ENCODE measurements at places on chromosomes 13 and 19.

DNA sequence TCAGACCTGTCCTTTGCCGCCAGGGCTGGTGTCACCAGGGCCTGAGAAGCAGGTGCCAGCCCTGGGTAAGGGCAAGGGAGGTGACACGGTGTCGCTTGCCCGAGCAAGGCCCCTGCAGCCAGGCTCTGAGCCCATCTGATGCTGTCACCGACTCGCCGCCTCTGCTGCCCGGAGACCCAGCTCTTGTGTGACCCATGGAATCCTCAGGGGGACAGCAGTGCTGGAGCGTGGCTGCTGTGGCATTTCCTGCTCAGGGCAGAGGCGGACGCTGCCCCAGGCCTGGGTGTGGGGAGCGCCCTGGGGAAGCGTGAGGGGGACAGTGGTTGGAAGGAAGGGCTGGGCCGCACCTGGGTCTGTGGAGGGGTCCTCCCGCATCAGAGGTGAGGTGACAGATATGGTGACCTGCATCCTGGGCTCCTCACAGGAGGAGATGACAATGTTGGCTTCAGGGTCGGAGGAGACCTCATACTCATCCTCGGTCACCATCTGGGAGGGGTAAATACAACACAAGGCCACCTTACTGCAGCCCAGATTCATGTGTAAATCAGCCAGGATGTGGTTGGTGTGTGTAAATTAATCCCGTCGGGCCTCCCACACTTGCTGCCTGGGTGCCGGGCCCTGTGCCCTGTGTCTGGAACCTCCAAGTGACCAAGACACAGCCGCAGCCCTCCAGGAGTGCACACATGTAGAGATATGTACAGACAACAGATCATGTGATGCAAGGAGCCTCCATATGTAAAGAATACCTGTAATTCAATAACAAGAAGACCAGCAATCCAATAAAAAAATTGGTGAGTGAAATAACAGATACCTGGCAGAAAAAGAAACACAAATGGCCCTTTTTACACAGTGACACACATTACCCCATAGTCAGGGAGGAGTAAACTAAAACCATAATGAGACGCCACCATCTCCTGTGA is 27.6 kb upstream of the MATK start:
- DNase-seq = no peak

DNA sequence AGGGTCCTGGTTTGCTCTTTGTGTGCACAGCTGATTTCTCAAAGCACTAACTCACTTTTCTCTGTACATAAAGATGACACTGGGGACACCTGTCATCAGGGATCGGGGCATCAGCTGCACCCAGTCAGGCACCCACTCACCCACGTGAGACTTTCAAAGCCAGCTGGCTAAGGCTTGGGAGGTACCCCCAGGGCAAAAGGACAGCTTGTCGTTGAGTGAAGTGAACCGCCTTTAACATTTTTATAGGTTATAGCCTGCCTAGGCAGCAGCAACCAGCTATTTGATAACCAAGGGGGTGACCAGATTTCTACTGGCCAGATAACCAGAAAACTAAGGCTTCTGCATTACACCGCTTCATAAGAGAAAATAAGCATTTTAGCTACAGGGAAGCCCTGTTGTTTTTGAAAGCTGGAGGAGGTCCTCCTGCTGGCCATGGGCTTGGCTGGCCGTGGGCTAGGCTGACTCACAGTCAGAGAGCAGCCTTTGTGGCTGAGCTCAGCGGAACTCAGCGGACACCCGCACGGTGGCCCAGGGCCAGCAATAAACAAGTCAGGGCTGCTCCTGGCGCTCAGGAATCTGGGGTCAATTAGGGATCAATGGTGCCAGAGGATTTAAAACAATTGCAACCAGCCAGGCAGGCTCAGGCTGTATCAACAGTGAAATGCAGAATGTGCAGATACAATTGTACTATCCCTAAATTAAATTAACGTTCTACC is 57.1 kb downstream of the ALOX5AP start:
- no peak for DNase-seq

DNA sequence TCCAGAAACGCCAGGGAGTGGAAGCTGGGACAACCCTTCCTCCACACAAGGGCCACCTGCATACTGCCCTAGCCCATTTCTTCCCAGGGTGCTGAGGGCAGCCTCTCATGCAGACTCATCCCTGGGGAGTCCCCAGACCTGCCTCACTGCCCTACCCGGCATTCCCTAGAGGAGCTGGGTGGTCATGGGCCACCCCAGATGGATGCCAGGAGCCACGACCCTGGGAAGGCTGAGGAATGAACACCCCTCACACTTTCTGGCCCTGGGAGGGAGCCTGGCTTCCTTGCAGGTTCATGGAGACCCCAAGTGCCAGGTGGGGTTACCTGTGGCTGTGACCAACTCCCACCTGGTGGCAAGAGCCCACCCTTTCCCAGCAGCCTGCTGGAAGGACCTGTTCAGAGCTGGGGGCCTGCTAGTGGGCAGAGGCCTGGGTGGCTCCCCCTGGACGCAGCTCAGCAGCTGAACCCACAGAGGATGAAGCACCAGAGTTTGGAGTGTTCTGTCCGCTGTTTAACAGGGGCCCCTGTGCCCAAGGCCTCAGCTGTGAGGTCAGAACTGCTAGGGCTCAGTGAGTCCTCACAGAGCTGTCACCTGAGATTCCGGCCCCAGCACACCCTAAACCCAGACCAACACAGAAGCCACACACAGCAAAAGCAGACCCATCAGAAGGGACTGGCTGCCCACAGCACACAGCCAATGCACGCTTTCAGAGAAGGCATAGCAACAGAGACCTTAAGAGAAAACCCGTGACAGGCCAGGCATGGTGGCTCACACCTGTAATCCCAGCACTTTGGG is 6.6 kb downstream of the ACP4 start:
- DNase-seq = peak; percentile 23

DNA sequence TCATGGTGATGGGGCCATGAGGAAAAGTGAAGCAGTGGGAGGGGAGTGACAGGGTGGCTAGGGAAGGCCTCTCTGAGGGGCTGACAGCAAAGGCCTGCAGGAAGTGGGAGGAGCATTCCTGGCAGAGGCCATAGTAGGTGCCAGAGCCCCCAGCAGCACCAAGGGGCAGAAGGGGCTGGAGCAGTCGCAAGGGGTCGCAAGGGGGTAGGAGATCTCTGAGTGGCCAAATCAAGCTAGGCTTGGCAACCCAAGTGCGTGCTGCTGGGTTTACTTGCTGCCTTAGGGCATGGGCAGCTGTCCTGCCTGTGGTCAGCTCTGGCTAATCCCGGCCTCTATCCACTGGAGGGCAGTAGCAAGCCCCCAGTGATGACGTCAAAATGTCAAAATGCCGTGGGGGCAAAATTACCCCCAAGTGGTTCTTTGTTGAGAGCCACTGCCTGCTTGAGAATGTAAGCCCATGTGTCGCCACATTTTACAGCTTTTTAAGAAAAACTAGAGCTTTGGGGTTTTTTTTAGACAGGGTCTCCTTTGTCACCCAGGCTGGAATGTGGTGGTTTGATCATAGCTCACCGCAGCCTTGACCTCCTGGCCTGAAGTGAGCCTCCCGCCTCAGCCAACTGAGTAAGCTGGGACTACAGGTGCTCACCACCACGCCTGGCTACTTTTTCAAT is 11.8 kb downstream of the CCDC97 start:
- no peak for DNase-seq

DNA sequence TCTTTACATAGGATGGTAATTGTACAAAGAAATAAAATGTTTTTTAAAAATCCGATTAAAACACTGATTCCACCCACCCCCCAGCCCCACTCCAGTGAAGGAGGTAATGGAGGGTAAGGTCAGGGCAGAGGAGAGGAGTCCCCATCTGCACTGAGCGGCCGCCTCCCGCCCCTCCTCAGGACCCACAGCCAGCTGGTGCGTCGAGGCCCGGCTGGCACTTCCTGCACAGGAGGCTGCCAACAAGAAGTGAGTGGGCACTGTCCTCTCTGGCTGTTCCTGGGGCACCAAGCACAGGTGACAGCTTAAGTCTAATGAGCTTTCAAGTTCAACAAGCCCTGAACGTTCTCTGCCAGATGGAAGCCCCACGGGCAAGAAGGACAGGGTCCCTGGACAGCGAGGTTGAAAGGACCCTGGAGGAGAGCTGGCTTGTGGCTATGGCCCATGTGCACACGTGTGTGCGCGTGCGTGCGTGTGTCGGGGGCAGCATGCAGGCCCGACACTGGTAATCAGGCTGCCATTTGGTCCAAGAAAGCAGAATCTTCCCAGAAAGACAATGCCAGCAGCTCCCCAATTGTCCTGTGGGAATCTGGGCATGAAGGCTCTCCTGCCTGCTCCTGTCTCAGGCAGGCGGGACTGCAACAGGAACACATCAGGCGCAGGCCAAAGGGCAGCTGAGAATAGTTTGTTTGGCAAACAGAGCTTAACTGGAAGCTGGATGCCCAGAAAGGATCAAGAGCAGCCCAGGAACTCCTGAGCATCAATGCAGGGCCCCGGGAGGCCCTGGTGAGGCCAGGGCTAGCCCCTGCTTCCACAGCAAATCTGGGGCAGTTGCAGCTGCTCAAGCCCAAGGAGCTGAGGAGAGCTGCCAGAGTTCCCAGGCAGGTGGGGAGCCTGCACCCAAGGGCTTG is 15.1 kb upstream of the EPHX3 start:
- no peak for DNase-seq

DNA sequence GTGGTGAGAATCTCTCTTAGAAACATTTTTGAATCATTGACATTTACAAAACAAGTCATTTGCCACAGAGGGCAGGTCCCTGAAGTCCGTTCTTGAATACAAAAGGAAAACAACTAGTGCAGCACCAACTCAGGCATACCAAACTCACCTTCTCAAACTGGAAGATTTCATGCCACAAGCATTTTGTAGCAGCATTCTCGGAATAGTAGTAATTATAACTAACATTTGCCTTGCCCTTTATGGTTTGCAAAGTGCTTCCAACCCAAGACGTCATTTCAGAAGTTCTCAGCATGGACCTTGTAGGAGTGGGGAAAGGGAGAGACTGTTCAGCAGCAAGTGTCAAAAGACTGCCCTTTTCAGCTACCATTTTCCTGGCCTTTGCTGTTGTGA is 344.6 kb downstream of the RFC3 start:
- DNase-seq = no peak

GRCh38 chr13:66665991-66666390 is 564.1 kb downstream of the PCDH9 start:
- DNase-seq = no peak

GRCh38 chr13:29125934-29126424 is 305.8 kb downstream of the MTUS2 start:
- no peak for DNase-seq

DNA sequence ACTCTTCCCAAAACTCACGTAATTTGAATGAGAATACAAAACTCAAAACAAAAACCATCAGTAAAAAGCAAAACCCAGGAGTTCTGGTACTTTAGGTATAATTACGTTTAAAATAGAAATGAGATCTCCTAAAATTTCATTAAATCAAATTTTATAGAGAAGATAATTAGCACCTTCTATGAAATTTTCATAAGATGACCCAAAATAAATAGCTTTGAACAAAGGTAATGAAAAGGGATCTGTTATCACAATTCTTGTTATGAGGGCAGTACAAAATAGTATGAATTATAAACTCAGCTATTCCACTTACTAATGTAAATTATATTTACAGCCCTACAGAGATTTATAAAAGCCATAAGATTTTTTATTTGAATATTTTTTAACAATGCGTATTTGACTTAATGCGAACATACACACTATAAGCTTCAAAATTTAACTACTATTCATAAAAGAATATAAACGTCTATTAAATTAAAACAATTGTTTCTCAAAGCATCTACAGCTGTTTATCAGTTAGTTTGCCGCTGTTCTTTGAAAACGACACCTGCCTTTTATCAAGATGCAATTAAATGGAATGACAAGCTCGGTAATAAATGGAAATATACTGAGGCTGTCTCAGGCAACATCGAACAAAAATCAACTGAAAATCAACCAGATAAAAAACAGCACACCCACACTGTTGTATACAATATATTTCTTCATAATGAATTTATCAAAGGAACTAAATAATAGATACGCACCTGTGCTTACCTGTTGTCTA is 63.8 kb downstream of the KCNRG start:
- no peak for DNase-seq

DNA sequence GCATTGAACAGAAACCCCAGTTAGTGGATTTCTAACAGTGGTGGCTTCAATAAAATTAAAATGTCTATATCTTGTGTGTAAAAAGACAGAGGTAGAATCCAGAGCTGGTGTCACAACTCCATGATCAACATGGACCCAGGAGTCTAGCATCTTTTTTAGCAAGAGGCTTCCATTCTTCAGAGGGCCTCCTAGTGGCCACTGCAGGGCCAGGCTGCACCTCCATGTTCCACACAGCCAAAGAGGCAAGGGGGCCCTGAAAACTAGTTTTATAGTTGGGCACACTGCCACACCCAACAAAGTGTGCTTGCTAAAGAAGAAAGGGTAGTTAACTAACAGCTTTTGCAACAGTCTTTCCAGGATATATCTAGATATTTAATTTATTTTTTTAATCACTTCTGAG is 12.9 kb downstream of the N4BP2L1 start:
- DNase-seq = peak; percentile 24

GRCh38 chr13:39941911-39942551 is 286.6 kb downstream of the COG6 start:
- DNase-seq = no peak

- no peak for DNase-seq
Observed at GRCh38 chr19:41354343-41354953, 726 bp upstream of the TGFB1 start.

GRCh38 chr13:32600890-32601289 is 14.6 kb downstream of the PDS5B start:
- no peak for DNase-seq

DNA sequence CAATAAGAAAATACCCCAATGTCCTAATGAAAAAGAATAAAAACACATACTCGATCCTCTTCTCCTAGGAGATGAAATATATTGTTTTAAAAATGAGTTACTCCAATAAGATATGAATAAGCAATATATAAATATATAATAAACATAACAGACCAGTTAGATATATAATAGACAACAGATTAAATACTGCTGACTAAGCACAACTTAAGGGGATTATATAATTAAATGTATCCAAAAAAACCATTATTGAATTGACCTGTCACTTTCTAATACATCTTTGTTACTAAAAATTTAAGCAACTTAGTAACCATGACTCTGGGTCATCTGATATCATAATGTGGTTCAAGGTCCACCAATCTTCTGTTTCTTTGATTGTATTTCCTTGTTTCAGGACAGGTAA is 14.0 kb upstream of the ZNF780B start:
- no peak for DNase-seq

Measured in stimulated activated CD4-positive, alpha-beta T cell treated with anti-CD3 and anti-CD28 coated beads, Interleukin-15, amount 100 ng/mL, for 24 hours (primary cell).